ENCODE measurements at places on chromosomes 13 and 19.

DNA sequence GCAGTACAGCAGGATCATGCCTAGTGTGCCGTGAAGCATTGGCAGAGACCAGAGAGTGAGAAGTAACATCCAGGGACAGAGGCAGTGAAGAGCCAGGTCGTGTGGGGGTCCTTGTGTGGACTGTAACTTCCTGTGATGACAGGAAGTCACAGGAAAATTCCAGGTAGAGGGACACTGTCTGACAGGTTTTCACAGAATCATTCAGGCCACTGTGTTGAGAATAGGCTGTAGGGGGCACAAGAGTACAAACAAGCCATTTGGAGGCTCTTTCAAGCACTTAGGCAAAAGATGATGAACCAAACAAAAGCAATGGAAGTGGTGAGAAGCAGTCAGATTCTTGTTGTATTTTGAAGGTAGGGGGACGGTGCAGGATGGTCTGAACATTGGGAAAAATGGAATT, 46.4 kb downstream of the N4BP2L1 start:
- DNase-seq, result peak; percentile 48

DNA sequence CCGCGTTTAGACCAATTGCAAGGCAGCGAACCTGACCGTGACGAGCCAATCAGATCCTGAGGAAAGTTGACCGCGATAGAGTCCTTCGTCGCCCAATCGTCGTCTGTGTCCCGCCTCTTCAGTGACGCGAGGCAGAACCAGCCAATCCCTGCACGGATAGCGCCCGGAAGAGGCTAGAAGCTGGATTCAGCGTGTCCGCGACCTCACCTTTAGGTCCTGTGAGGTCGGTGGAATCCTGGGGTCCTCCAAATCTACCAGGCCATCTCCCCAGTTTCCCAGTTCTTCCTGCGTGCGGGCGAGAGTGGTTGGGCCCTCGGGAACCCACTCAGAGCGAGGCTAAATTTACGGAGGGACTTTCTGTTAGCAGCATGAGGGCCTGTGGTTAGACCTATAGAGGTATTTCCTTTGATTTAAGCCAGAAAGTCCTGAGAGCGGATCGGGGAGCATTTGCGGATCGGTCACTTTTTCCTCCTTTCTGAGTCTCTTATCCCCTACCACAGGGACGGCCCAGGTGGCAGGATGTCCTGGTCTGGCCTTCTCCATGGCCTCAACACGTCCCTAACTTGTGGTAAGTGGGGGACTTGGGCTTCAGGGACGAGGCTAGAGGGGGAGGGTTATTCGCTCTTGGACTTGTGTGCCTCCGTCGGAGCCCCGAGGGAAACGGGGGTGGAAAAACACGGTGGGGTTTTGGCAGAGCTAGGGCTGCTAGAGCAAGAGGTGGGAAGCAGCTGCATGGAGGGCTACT, at the start of gene MRPS12:
Gene MRPS12, plus strand, starts transcription at position 169 of the 745 bp plus-strand sequence. Its CDS starts 351 bp downstream, at position 520.
- peak; percentile 99 for DNase-seq

GRCh38 chr13:44752164-44752563, 176.0 kb upstream of the TSC22D1 start:
- no peak for DNase-seq

- no peak for DNase-seq
These were observed at the start of gene TLE5 for GRCh38 chr19:3062165-3063105. TSS of gene TLE5 (minus strand) at chr19:3062495. CDS start at chr19:3062200, 295 bp downstream.

DNA sequence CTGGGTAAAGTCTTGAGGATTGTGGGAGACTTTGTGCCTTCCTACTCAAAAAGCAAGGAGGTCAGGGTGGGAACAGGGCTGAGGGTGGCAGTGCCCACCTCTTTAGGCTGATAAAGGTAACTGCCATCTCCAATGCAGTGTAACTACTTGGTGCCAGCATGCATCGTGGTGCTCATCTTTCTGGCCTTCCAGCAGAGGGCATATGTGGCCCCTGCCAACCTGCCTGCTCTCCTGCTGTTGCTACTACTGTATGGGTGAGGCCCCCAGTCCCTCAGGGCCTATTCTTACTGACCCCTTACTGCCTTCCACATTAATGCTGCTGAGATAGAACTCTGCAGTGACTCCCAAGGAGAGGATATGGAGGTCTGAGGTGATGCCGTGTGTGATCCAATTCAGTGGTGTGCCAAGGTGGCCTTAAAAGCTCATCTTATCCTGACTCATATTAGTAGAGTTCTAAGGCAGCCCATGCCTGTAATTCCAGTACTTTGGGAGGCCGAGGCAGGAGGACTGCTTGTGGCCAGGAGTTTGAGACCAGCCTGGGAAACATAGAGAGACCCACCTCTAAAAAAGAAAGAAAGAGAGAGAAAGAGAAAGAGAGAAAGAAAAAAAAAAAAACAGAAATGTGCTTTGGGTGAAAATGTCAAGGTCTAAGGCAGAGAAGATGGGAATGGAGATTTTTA, 9.7 kb upstream of the ARHGAP45 start:
- peak; percentile 63 for DNase-seq

GRCh38 chr13:44142941-44143665, 230.5 kb upstream of the SERP2 start:
- no peak for DNase-seq

DNA sequence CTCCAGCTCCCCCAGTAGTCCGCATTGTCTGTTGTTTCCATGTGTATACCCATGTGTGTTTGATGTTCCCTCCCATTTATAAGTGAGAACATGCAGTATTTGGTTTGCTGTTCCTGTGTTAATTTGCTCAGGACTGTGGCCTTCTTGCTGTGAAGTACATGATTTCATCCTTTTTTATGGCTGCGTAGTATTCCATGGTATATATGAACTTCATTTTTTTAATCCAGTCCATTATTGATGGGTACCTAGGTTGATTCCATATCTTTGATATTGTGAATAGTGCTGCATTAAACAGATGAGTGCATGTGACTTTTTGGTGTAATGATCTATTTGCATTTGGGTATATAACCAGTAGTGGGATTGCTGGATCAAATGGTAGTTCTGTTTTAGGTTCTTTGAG, 175.2 kb downstream of the PDS5B start:
- DNase-seq, result no peak

DNA sequence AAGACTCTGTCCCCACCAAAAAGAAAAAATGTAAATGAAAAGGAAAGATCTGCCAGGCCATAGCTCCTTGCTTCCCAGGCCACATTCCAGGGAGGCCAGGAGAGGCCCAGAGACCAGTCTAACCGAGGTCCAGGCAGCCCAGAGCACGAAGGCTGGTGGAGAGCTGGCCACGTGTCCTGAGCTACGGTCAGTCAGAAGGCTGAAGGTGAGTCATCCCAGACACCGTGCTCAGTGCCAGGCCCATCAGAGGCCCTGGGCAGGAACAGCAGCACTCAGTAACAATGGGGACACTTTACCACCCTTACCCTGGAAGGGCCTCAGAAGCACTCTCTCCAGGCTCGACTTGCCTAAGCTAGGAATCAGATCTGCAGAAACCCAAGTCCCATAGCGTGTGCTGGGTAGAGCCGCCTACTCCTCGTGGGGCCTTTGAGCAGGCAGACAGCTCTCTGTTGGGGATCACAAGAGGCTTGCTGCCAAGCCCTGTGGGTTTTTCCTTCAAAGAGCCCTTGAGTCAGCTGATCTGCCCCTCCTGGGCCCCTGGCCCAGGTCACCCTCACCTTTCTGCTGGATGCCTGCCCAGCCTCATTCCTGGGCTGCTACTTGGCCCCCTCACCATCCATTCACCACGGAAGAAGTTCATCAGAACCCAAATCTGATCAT, 11.6 kb upstream of the DNMT1 start:
- no peak for DNase-seq

DNA sequence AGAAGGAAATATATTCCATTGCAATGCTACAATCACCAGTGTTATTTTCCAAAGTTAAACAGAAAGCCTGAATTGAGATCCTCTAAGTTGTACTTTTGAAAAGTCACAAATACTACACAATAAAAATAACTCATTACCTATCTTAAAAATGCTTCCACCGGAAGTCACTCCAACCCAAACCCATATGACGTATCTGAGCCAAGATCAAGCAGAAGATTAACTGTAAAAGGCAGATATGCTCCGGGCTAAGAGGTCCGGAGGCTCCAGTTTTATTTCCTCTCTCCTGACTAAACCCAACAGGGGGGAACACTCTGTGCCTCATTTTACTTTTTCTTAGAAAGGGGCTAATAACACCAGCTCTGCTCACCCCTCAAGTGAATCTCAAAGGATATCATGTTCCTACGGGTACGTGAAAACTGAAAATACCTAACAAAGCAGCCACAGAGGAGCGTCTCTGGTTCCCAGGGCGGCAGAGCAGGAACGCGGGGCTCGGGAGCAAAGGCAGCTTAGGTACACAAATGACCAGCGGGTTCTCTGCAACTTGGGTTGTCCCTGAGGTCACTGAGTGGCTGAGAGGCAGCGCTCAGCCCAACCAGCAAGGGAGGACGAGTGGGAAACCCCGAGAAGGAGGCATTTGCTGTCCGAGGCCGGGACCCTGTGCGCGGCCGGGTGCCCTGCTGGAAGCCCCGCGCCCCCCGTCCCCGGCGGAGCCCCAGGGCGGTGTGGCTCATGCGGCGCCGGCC, 750 bp downstream of the RAB20 start:
- DNase-seq, result no peak

- DNase-seq, result no peak
These were observed 16.0 kb downstream of the IRGC start for GRCh38 chr19:43731846-43732245.

DNA sequence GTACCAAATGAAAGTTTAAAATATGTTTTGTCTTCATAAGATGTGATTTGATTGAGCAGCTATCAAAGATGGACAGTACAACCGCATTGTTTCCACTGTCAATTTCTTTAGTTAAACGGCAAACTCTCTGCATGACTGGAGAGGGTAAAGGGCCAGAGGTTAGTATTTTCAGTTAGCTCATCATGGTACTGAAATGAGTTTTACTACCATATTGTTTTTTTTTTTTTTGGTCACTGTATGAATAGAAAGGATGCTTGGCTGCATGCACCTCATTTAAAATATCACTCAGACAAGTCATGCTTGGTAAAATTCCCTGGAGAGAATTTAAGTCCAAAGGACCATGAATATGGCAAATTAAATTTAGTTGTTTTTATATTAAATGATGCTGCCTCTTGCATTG, 942.1 kb upstream of the SPRY2 start:
- DNase-seq, result no peak

GRCh38 chr13:32016631-32017030, 14.9 kb upstream of the FRY start:
- DNase-seq, result no peak

DNA sequence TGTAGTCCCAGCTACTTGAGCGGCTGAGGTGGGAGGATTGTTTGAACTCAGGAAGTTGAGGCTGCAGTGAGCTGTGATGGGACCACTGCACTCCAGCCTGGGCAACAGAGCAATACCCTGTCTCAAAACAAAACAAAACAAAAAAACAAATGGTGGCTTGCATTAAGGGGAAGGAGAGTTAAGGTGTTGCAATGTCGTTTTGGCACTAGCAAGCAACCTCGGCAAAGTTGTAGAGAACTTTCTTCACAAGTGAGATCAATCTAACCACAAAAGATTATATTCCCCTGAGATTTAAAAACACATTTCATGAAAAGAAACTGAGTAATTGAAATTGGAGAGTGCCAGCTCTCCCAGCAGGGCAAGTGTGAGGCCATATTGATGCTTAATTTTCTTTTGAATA, 153.7 kb downstream of the KLF5 start:
- no peak for DNase-seq

DNA sequence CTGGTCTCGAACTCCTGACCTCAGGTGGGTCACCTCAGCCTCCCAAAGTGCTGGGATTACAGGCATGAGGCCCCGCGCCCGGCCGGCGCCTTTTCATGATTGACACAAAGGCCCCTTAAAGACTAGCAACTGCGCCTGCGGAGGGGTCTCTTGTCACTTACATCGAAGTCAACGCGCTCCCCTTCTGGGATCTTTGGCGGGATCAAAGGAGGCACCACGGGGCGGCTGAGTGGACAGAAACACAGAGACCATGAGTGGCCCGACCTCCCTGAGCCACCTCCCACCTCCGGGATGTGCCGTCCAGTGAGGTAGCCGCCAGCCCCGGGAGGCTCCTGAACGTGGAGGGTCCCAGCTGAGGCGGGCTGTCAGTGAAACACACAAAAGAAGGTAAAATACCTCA, 7.3 kb downstream of the TNNT1 start:
- no peak for DNase-seq

DNA sequence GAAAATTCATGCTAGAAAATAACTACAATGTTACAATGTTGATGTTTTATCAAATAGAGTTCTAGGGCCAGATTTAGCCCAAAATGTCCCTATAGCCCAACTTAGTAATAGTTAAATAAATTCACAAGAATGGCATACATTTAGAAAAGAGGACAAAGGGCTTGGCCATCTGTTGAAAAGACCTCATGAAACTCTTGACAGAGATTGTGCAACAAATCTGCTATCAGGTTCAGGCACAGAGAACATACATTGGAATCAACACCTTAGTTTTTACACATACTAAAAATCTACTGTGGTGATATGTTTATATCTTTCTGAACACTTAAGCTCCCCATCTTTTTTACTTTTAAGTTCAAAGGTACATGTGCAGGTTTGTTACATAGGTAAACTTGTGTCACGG, 298.3 kb upstream of the DACH1 start:
- DNase-seq, result no peak

- DNase-seq, result peak; percentile 25
These were observed 22.4 kb upstream of the MATK start for GRCh38 chr19:3808420-3809143.

GRCh38 chr19:44974857-44975256, 19.7 kb downstream of the CLPTM1 start:
- no peak for DNase-seq

DNA sequence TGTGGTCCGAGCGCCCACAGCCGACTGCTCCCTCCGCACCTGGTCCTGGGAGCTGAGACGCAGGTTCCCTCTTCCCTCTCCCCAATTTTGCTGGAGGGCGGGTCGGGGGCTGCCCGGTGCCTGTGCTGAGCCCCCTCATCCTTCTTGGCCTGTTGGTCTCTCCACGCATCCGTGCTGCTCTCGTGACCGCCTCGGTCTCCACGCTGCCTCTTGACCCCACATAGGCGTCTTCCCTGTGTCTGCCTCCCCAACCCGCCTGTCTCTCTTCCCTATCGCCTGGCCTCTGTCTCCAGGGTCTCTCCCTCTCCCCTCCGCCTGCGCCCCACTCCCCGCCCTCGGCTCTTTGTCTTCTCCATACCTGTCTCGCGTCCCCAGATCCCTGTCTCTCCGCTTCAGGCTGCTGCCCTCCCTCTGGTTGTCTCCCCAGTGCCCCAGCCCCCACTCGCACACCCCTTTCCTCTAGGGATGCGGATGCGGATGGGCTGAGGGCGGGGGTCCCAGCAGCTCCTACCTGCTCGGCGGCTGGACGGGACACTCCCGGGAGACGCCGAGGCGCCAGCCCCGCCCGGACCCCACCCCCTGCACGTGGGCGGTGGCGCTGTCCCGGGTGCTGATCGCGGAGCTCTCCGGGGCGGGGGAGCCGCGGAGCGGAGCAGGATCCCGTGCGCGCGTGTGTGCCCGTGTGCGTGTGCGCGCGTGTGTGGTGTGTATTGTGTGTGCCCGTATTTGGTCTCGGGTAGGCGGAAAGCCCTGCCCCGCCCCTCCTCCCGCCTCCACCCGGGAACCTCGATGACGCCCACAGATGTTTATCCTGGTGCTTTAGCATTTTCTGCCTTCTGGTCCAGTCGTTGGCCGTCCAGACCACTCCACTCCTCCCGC, at the start of gene SYT5:
Gene SYT5, minus strand, starts transcription at position 684 of the 879 bp plus-strand sequence. CDS start 1,248 bp downstream, outside the sequence.
- DNase-seq, result no peak

GRCh38 chr13:111280681-111281585, 39.5 kb upstream of the TEX29 start:
- DNase-seq, result no peak

Measured in cerebellar cortex (tissue), 1 donor.